ENCODE measurements at places on chromosomes 6 and 20.

DNA sequence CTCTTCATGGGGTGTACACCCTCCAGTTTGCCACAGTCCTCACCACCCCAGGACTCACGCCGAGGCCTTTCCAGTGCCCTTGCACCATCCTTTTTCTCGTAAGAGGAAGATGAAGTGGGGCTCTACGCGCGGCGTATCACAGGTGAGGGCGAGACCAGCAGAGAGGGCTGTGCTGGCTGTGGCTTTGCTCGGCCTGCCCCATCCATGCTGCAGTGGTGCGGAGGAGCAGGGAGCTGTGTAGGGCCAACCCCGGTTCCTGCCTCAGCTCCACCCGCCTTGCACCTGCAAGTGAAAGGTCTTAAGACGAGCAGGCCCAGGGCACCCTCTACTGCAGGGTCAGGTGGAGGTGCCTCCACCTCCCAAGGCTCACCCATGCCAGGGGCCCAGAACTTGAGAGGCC is 24.1 kb downstream of the RBCK1 start:
- no peak for DNase-seq

GRCh38 chr20:9062066-9062465 is 6.8 kb upstream of the PLCB4 start:
- no peak for DNase-seq

- DNase-seq, result no peak
These were observed 408.6 kb upstream of the IMPG1 start for GRCh38 chr6:76481101-76481500.

- DNase-seq, result no peak
These were observed 125.1 kb upstream of the LOC128125822 start for GRCh38 chr6:63447134-63447533.

DNA sequence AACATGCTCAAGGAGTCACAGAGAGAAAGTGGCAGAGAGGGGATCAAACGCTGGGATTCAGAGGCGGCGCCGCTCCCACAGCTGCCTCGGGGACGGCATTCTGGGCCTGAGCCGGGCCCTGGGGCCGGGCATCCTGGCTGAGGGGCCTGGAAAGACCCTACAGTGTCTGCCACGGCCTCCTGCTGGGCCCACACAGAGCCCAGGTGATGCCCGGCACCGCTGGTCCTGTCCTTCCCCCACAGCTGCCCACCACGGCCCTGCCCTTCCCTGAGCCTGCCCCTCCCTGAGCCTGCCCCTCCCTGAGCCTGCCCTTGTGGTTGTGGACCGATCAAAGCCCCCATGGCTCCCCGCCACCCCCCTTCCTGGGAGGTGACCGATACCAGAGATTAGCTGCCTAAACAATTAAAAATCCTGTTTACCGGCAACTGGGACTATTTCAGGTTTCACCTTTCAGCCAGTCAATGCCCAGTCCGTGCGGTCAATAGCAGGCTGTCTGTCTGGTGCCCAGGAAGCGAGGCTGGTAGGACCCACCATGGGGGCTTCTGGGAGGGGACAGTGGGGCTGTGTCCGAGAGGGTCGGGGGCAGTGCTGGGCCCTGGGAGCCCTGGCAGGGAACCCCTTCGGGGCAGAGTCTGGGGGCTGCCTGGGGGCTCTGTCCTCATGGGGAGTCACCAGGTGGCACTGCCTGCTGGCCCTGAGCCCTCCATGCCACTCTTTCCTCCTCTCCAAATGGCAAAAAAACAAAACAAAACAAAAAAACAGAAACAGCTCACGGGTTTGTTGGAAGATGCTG is 55.4 kb upstream of the GATA5 start:
- peak; percentile 49 for DNase-seq

DNA sequence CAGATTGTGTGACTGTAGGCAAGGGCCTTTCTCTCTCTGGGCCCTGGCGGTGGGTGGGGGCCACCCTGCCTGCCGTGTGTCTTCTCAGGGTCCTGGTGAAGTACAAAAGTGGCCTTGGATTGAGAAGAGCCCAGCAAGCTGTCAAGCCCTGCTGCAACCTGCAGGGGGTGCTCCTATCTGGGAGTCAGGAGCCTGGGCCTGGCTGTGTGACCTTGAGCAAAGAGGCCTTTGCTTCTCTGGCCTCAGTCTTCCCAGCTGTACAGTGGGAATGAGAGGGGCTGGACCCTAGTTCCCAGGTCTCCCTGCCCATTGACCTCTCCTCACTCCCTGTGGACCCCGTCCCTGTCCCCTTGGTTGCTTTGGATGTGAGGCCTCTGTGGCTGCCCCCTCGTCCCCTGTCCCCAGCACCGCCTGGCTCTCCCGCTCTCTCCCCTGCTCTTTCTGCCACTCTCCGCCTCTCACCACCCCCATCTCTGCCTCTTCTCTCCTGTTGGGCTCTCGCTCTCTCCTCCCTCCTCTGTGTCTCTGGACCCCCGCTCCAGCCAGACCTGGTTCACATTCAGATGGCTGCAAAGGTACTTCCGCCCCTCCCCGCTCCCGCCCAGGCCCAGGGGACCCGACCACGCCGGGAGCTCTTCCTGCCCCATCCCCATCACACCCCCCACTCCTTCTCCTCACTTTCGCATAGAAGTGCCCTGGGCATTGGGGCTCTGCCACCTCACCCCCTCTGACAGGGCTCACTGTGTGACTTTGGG is 46.7 kb downstream of the SRC start:
- peak; percentile 64 for DNase-seq

- peak; percentile 27 for DNase-seq
These were observed 9.9 kb downstream of the MAP3K4 start for GRCh38 chr6:161001421-161001820.

DNA sequence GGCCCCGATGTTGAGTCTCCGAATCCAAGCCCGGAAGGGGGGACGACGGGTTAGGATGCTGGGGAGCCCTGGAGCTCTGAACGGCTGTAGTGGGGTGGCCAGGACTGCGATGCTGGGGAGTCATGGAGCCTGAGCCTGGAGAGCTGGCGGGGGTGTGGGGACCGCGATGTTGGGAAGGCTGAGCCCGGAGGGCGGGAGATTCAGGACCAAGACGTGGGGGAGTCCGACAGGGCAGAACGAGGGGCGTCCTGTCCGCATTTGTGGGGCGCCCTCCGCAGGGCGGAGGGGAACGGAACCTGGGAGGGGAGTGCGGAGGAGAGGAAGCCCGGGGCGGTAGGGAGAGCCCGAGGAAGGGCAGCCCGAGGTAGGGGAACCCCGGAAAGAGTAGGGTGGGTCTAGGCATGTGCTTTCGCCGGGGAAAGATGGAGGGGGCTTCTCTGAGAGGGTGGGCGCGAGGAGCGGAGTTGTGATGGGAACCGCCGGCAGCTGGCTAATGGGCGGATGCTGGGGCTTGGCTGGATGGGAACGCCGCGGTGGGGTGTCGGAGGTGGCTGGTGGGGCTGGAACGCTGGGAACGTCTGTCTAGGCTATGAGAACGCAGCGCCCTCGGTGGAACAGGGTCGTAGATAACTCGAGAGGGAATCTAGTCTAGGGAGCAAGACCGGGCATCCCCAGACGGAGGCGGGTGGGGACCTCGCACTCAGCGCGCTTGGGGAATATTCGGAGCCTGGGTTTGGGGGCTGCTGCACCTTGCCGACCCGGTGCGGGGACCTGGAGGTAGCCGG is 684 bp downstream of the PAQR8 start:
- peak; percentile 28 for DNase-seq

- DNase-seq, result peak; percentile 77
These were observed 87.0 kb downstream of the OR2B2 start for GRCh38 chr6:27825025-27825793.

GRCh38 chr20:60313191-60313590 is 355.0 kb downstream of the CDH26 start:
- no peak for DNase-seq
